Pancreas (tissue), 10 donors: ENCODE measurements at places on chromosomes 1 and 21.
A peak's percentile ranks its signal among the peaks of the same experiment; 100 is the strongest.

GRCh38 chr1:78153092-78153736, 107.4 kb downstream of the GIPC2 start:
- no peak for DNase-seq

DNA sequence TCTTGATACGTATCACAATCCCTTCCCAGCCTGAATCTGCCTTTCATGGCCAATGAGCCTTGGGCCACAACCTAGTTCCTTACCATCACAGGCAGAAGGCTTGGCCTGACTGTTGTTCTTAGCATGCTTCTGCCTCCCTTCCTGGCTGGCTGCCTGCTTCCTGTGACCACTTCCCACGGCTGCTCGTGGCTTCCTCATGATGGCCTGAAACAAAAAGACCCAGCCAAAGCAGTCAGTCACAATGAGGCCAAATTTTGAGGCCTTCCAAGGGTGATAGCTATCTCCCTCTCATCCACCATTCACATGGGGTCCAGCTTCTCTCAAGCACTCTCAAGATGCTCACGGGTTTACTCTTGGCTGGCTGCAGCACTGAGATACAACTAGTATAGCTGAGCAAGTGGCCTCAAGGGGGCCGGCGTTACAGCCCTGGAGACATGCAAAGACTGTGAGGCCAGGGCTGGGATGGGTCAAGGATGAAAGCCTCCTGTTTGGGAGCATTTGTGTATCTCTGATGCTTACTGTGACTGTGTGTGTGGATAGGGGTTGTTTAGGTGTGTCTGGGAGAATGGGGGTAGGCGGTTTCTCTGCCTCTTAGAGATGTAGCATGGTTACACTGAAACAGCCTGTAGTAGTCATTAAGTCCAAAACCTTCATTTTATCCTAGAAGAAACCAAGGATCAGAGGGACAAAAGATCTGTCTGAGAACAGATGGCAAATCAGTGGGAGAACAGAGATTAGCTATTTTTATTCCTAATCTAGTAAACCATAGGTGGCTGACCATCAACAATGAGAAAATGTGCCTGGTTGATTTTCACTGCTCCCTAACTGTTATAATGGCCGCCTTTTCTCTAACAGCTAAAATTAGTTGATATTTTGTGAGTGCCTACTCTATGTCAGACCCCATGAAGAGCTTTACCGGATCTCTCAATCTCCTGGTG, 5.4 kb upstream of the TOE1 start:
- no peak for DNase-seq

- no peak for DNase-seq
These were observed 127.2 kb upstream of the ZC3H12A start for GRCh38 chr1:37347104-37347649.

DNA sequence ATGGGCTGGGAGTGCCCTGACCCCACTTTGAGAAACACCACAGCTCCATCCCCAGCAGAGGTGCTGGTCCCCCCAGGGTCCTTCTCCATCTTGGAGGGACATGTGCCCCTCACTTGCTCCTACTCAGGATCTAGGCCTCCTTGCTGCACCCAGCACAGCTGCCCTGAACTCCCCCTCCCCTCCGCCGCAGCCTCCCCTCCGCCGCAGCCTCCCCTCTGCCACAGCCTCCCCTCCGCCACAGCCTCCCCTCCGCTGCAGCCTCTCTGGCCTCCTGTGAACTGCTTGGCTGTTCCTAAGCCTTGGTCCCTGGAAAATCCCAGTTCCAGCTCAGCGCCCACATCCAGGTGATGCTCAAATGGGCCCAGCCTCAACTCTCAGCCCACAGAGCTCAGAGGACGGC, 15.9 kb upstream of the TSPEAR start:
- no peak for DNase-seq

- DNase-seq, result no peak
These were observed 74.2 kb downstream of the SIK1 start for GRCh38 chr21:43352568-43353281.

- DNase-seq, result peak; percentile 54
These were observed 182.3 kb downstream of the FCRL5 start for GRCh38 chr1:157369808-157370521.

GRCh38 chr1:186188736-186189135, 186.3 kb downstream of the TPR start:
- DNase-seq, result no peak

- no peak for DNase-seq
These were observed 369.3 kb downstream of the GPATCH2 start for GRCh38 chr1:217261636-217262035.

DNA sequence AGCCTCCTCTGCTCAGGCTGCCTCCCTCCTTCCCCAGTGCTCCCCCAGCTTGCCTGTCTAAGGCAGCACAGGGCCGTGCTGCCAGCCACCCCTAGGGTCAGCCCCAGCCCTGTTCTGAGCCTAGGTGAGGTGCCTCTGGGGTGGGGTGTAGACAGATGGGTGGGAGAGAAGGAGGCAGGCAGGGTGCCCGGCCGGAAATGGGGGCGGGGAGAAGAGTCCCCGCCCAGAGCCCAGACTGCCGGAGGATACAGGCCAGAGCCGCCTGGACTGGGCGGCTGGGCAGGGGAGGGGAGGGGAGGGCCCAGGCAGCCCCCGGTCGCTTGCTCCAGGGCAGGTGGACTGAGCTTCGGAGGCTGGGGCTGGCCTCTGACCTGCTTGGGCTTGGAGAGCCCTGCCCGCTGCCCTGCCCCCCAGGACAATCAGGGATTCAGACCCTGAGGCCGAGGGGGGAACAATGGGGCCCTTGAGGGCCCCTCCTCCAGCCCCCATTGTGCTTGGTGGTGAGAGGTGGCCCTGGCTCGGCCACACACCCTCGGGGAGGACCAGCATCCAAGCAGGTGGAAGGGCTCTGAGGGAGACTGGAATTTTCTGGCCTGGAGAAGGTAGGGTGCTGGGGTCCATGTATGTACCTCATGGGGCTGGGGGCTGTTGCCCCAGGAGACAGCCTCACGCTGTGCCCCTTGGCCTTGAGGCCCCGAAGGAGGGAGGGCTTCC, at the start of gene GJC2:
Gene GJC2 (plus strand): TSS at position 525 of the 714 bp plus-strand sequence. CDS start 7,829 bp downstream, outside the sequence.
- DNase-seq, result peak; percentile 71

- DNase-seq, result no peak
These were observed 1.3 kb upstream of the PATJ start for GRCh38 chr1:61740751-61741700.

DNA sequence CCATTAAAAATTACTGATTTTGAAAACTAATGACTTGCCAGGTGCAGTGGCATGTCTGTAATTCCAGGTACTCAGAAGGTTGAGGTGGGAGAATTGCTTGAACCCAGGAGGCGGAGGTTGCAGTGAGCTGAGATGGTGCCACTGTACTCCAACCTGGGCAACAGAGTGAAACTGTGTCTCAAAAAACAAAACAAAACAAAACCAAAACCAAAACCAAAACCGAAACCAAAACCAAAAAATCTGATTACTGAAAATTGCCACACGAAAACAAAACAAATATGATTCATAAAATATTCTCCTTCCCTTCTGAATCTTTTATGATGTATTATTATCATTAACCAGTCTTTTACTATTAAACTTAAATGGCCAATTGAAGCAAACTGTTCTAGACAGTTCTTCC, 74.1 kb downstream of the SERINC2 start:
- no peak for DNase-seq

GRCh38 chr21:22516230-22516629, 1518.0 kb downstream of the NCAM2 start:
- DNase-seq, result no peak

- DNase-seq, result no peak
These were observed 48.4 kb downstream of the WLS start for GRCh38 chr1:68183895-68184294.

DNA sequence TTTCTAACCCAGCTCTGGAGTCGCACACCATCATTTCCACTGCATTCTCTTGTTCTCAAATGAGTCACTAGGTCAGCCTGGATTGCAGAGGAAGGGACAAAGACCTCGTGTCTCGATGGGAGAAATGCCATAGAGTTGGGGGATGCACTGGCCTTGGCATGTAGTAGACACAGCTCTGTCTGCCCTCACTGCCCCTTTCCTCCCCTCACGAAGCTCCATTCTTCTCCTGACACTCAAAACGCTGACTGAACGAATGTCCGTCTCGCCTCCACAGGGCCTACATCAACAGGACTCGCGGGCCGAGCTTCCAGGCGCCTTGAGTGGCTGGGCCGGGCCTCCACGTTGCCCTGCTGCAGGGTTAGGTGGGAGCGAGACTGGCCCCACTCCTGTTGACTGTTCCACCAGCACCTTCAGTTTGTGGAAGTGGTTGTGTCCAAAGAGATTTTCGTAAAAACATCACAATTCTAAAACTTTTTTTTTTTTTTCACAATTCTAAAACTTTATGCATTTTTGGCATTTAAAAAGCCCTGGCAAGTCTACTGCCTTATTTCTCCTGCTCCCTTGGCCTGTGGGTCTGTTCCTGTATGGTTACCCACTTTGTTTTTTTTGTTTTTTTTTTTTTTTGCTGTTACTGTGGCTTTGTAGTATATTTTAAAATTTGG, 18.8 kb downstream of the PKNOX1 start:
- no peak for DNase-seq

GRCh38 chr1:66576645-66577044, 42.7 kb downstream of the SGIP1 start:
- no peak for DNase-seq

- no peak for DNase-seq
These were observed 90.8 kb downstream of the DDAH1 start for GRCh38 chr1:85374160-85374559.

DNA sequence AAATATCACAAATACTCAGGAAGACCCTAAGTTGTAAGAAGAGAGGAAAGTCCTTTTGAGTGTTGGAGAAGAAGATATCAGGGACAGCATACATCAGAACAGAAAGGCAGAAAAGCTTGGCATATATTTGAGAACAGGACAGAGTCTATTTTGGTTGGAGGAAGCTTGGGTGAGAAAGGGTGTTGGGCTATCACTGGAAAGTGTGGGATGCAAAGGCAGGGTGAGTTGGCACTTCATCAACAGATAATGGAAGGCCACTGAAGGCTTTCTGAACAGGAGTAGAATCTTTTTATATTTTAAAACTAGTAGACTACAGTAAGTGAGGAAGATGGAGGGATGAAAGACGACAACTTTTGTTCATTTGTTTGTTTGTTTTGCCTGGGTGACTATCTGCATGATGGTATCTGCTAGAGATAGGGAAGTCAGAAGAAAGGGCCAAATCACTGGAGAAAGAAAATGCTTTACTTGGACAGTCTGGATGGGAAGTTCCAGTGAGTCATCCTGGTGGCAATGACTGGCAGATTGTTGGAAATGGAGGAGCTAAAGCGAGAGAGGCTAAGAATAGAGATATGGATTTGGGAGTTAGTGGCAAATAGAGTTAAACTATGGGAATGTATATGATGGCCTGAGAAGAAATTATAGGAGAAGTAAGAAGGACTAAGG, 33.7 kb upstream of the KCNA2 start:
- no peak for DNase-seq

DNA sequence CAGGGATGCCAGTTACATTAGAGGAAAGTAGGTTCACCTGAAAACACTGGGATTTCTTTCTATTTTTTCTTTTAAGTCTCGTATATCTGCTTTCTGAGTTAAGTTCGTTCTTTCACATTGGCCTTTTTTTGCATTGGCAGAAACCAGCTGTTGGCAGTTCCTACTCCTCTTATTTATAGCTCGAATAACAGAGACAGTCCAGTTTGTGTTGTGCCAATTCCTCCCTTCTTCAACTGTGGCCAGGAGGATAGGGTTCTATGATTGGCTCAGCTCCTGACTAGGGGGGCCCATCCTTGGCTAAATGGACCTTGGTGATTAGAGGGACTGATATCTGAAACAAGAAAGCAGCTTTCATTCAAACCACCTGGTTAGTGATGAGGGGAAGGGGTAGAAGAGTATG, 115.8 kb downstream of the RPS6KC1 start:
- DNase-seq, result no peak

- no peak for DNase-seq
These were observed 63.7 kb downstream of the EDARADD start for GRCh38 chr1:236457775-236458174.

GRCh38 chr1:226735576-226735975, 3.5 kb downstream of the ITPKB start:
- no peak for DNase-seq

GRCh38 chr1:58702261-58703141, 2.6 kb upstream of the MYSM1 start:
- DNase-seq, result no peak

- no peak for DNase-seq
These were observed 49.7 kb downstream of the MDM4 start for GRCh38 chr1:204565617-204566582.

DNA sequence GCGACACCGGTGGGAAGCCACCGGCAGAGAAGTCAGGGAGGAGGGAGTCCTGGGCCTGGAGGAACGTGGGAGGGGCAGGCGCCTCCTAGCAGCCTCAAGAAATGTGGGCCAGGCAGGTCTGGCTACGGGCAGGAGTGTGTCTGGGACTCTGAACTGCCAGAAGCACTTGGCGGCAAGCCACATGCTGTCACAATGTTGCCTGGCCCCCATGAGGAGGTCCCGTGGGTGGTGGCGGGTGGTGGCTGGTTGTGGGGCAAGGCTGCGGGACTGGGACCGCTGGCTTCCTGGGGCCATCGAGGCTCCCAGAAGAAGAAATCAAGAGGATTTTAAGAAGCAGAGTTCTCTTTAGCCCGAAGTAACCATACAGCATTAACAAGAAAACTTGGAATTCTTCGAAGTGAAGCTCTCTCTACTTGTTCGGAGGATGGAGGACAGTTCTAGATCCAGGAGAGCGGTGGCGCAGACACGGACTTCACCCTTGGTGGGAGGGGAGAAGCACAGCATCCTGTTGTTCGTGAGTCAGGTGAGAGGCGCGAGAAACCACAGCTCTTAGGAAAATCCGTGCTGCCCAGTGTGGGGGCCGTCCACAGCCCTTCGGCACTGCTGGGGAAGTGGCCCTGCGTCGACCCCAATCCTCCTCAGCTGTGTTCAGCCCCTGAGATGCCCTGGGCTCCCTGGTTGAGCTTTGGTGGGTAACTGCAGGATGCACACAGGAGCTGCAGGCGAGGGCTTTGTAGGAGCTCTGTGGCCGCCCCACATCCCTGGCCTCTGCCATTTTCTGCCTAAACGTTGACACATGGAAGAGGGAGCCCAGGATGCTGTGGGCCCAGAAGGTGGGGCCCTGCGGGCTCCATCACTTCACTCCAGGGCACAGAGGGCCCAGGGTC, 12.4 kb downstream of the SKI start:
- peak; percentile 56 for DNase-seq

DNA sequence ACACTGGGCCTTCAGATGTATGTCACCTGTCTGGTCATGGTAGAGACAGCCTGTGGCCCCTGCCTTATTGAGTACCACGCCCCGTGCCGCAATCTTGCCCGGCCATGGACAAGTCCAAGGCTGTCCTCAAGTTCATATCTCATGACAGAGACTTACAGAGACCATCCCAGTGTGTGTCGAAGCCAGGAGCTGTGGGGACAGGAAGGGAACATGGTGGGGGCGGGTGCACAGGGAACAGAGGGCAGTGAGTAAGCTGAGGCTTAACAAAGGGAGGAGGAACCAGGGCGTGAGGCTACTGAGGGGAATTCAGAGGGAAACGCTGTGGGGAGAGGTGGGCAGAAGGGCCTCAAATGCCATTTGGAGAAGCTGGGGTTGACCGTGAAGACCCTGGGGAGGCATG, 75.8 kb downstream of the ALPL start:
- DNase-seq, result no peak

GRCh38 chr1:216448011-216448510, 24.8 kb upstream of the USH2A start:
- no peak for DNase-seq
